ENCODE measurements at places on chromosomes 12 and 14. TPM values are rescaled to one million over a fixed set of nuclear protein-coding genes. Genes with fewer than 3 reads are reported as not detected.

FAM181A gene
- total RNA-seq: not detected

TRHDE gene
- total RNA-seq: not detected

ANO4 gene
- not detected for total RNA-seq

CLEC2A gene
- total RNA-seq: not detected

KRT83 gene
- not detected for total RNA-seq

SLC2A3 gene
- 392 TPM for total RNA-seq

BCL7A gene
- 6.2 TPM for total RNA-seq

SRRM4 gene
- total RNA-seq: not detected

CIROP gene
- not detected for total RNA-seq

TMEM52B gene
- not detected for total RNA-seq

PLCZ1 gene
- not detected for total RNA-seq

SMCO2 gene
- total RNA-seq: 0.22 TPM

ALX1 gene
- total RNA-seq: not detected

PIK3C2G gene
- total RNA-seq: not detected

PLXNC1 gene
- 3.6 TPM for total RNA-seq

OS9 gene
- 60.9 TPM for total RNA-seq

CCDC175 gene
- total RNA-seq: not detected

P3H3 gene
- 2.0 TPM for total RNA-seq

GRCh38 chr14:105493921-105494605 is 3.0 kb downstream of the TEDC1 start:
- DNase-seq: no peak

DNA sequence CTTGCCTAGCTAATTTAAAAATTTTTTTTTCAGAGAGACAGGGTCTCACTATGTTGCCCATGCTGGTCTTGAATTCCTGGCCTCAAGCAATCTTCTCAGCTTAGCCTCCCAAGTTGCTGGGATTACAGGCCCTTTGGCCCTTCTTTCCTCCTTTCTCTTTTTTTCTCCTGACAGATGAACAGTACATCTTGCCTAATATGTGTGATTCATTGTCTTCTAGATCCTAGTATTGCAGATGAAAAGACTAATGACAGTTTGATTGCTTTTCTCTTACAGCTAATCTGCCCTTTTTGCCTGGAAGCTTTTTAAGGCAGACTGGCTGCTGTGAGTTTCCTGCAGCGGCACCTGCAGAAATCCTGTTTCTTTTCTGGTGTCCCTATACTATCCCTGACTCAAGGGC is 12.0 kb downstream of the DEPDC4 start:
- DNase-seq: no peak

DNA sequence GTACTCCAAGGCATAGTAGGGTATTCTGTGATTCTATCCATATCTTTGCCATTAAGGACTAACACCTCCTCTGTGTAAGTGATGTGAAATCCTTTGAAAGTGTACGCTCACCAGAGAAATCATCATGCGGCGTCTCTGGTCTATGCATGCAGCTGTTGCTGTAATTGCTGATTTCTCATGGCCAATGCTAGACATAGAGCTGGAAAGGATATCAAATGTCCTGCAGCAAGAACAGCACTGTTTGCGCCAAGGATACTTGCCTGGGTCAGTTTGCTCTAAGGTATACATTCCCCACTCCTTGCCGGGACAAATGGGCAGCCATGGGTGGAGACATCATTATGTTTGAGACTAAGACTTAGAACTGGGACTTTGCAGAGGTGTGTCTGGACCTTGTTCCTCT is 896.4 kb downstream of the BCL11B start:
- no peak for DNase-seq

GRCh38 chr12:113961921-113962710 is 4.0 kb downstream of the RBM19 start:
- DNase-seq: peak; percentile 91

- DNase-seq: no peak
These were observed 468.0 kb upstream of the PRICKLE1 start for GRCh38 chr12:43057566-43057965.

GRCh38 chr12:126482238-126482889 is 1417.1 kb downstream of the AACS start:
- no peak for DNase-seq

GRCh38 chr12:87847147-87847546 is 182.1 kb downstream of the C12orf50 start:
- DNase-seq: no peak

GRCh38 chr12:22698576-22698975 is 73.6 kb downstream of the ETNK1 start:
- DNase-seq: no peak

DNA sequence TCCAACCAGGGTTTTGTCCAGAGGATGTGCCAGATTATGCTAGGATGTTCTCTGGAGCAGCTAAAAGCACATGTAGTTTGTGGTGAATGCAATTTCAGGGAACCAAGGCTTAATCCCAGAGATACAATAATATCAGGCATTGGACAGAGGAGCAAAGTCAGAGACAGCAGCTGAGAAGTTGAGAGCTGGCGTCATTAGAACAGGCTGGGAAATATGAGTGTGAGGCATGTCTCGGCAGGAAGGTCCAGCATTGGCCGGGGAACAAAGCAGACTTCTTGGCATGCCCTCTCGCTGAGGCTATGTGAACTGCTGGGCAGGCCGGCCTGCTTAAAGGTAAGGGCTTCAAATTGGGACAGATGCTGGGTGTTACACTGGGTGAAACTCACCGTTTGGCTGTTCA is 125.4 kb downstream of the CAND1 start:
- no peak for DNase-seq

DNA sequence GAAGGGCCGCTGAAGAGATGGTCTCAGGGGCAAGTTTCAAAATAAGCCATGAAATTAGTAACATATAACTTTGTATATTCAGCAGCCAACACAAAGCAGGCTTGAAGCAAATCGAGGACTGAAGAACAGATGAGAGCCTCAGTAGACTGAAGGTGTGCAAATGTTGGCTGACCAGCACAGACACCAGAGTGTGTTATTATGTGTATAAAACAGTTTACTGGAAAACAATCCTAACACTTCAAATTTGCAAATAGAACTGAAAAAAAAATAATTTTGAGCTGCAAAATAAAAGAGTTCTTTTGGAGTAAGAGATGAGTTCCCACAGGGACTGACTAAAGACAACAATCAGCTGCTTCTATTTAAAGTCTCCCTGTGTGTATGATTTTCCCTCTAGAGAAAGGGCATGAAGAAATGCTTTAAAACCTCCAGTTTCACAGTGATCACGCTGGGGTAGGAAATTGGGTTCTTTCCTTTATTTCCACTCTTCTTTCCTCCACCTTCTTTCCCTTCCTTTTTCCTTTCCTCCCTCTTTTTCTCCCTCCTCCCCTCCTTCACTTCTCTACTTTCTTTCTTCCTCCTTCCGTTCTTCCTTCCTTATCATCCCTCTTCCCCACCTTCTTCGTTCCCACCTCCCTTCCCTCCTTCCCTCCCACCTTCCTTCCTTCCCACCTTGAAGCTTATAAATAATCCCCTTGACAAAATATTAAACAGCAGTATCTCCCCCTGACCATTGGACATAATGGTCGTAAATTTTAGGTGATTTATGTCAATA is 383.9 kb upstream of the DCN start:
- no peak for DNase-seq

GRCh38 chr14:83217492-83217891 is 1683.8 kb upstream of the SEL1L start:
- no peak for DNase-seq

GRCh38 chr14:22263961-22264360 is 325.1 kb downstream of the DAD1 start:
- no peak for DNase-seq

GRCh38 chr14:30403791-30404190 is 155.2 kb upstream of the G2E3 start:
- DNase-seq: no peak

- no peak for DNase-seq
These were observed 176.7 kb upstream of the NOS1 start for GRCh38 chr12:117538032-117538690.

GRCh38 chr12:13948621-13949020 is 32.8 kb downstream of the GRIN2B start:
- no peak for DNase-seq

DNA sequence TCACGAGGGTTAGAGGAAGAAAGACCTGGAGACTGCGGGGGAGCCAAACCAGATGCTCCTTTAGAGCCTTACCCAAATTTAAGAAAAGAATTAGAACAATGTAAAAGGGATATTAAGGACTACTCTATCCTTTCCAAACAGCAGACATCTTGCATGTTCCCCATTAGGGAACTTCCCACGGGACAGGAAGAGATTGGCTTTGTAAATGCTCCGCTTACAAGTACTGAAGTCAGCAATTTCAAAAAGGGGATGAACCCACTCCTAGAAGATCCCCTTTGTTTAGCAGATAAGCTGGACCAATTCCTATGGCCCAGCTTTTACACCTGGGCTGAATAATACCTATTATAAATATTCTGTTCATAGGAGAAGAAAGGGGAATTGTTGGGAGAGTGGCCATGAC is 74.2 kb downstream of the APOBEC1 start:
- DNase-seq: no peak

DNA sequence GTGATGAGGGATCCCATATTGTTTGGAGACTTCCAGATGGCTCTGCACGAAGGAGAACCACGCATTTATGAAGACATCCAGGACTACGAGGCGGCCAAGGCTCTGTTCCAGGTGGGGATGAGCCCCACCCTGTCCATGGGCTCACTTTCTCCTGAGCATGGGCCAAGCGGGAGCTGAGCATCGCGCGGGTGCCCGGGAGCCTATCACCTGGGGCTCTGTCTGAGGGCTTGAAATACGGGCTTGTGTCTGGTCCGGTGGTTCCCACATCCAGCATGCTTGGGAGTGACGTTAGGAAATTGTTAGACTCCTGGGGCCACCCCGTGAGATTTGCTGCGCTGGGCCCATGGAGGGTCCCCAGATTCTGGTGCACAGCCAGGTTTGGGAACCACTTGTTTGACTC is 92.9 kb downstream of the CCDC92 start:
- DNase-seq: no peak

DNA sequence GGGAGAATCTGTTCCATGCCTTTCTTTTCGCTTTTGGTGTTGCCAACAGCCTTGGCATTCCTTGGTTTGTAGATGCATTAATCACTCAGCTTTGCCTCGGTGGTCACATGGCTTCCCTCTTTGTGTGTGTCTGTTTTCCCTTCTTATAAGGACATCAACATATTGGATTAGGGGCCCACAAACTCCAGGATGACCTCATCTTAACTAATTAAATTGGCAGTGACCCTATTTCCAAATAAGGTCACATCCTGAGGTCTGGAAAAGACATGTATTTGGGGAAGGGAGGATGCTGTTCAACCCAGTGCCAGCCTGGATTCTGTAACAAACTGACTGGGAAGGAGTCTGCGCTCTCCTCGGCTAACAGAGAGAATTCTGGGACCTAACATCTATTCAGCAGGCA is 365.7 kb upstream of the FKBP4 start:
- DNase-seq: no peak

- no peak for DNase-seq
These were observed 8.4 kb downstream of the TMEM19 start for GRCh38 chr12:71694099-71694820.

DNA sequence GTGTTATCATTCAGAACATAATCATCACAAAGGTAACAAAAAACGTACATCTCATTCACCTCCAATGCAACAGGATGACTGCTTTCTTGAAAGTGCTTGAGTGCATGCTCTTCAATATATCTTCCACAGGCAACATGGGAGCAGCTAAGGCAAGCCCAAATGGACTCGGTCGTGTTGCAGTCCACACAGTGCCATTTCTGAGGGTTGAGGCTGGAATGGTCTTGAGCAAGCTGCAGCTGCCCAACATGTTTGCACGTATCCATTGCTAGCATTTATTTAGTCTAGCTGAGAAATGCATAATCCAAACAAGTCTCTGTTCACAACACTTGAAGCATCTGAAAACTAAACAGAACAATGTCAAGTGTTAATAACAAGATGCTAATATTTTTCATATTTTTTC is 17.3 kb downstream of the USP44 start:
- DNase-seq: no peak

DNA sequence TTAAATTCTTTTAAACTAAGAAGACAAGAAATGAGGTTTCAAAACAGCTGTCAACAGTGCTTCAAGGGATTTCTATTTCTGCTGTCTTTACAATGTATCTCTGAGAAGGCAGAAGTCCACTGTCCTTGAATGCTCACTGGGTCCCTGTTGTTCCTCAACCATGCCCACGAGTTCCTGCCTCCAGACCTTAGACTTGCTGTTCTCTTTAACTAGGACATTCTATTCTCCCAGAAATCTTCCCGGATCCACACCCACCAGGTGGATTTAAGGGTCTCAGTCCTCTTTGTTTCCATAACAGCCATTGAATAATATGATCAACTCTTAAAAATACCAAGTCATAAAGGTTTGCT is 6.7 kb upstream of the SLC41A2 start:
- DNase-seq: no peak

DNA sequence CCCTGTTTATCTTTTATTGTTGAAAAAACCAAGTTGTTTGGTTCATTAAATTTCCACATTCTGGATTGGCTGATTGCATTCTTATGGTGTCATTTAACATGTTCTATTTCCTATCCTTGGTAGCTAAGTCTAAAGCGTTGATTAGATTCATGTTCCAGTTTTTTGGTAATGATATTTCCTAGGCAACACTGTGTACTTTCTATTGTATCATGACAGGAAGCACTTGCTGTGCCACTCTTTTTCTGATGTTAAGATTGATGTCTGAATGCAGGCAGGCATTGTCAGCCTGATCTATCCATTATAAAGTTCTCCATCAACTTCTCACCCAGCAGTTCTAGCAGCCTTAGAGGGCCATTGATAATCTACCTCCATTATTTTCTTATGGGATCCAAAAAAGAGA is 91.1 kb upstream of the ARID2 start:
- DNase-seq: no peak

- no peak for DNase-seq
These were observed 79.3 kb upstream of the C12orf71 start for GRCh38 chr12:27161458-27162228.

- DNase-seq: no peak
These were observed 77.3 kb downstream of the DRAM1 start for GRCh38 chr12:101954676-101955075.

DNA sequence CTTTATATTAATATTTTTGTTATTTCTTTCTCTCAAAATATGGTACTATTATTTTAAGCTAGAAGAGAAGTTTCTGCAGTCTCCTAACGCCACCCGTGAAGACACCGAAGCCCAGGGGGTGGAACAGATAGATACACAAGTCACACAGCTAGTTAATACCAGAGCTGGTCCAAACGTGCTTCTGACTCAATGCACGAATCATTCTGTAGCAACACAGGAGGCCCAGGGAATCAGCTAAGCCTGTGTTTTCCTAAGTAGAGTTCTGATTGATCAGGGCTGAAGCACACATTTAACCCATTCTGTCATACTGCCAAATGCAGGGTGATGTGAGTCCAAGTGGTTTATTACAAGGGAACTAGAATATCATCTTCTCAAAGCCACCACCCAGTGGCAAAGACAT is 116.9 kb upstream of the PWP1 start:
- DNase-seq: no peak

- no peak for DNase-seq
These were observed 84.7 kb downstream of the TTC7B start for GRCh38 chr14:90731487-90731886.

DNA sequence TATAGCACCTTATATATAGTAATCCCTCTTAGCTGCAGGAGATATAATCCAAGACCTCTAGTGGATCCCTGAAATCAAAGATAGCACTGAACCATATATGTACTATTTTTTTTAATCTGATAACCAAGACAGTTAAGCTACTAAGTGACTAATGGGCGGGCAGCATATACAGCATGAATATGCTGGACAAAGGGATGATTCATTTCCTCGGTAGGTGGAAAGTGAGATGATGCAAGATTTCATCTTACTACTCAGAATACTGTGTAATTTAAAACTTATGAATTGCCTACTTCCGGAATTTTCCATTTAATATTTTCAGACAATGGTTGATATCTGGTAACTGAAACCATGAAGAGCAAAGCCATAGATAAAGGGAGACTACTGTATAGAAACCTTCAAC is 36.2 kb downstream of the PRMT8 start:
- no peak for DNase-seq
